ENCODE measurements at places on chromosomes 1 and 21.

- no peak for DNase-seq
Measured at GRCh38 chr1:14952626-14953314, 200.8 kb upstream of the TMEM51 start.

- DNase-seq, result no peak
Measured at GRCh38 chr1:151516031-151516511, 4.9 kb downstream of the CGN start.

DNA sequence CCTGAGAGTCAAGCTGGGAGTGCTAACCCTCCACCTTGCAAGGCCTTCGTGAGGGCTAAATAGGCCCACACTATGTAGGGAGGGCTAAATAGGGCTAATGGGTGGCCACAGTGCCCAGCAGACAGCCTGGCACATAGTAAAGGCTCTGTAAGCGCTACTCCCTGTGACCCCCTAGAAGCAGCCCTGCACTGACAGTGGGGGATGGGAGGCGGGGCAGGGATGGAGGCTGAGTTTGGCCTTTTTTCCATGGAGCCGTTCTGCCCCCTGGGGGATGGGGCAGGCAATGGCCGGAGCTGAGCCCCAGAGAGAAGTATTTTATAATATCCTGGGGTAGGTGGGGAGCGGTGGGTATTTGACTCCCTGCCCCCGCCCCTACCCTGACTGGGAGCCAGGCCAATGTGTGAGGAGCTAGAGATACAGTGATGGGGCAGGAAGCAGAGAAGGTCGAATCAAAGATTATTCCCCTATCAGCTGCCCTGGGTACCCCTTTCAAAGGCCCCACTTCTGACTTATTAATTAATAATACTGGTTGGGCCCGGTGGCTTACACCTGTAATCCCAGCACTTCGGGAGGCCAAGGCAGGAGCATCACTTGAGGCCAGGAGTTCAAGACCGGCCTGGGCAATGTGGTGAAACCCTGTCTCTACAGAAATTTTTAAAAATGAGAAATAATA is 42.3 kb downstream of the LACTBL1 start:
- peak; percentile 9 for DNase-seq

DNA sequence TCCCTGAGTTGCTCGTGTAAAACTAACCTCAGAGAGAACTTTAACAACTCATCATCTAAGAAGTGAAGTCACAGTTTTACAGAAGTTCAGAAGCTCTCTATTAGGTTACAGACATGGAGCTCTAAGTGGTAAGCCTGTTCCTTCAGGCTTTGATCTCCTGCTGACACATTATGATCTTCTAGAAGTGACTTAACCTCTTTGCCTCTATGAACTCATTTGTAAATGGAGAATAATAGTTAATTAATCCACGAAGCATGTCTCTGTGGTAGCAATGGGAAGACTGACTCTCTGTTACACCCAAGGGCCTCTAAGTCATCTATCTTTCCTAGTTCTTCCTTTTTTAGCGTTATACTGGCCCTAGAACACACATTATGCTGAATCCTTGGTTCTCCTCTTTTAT is 157.9 kb upstream of the NRIP1 start:
- DNase-seq, result no peak

DNA sequence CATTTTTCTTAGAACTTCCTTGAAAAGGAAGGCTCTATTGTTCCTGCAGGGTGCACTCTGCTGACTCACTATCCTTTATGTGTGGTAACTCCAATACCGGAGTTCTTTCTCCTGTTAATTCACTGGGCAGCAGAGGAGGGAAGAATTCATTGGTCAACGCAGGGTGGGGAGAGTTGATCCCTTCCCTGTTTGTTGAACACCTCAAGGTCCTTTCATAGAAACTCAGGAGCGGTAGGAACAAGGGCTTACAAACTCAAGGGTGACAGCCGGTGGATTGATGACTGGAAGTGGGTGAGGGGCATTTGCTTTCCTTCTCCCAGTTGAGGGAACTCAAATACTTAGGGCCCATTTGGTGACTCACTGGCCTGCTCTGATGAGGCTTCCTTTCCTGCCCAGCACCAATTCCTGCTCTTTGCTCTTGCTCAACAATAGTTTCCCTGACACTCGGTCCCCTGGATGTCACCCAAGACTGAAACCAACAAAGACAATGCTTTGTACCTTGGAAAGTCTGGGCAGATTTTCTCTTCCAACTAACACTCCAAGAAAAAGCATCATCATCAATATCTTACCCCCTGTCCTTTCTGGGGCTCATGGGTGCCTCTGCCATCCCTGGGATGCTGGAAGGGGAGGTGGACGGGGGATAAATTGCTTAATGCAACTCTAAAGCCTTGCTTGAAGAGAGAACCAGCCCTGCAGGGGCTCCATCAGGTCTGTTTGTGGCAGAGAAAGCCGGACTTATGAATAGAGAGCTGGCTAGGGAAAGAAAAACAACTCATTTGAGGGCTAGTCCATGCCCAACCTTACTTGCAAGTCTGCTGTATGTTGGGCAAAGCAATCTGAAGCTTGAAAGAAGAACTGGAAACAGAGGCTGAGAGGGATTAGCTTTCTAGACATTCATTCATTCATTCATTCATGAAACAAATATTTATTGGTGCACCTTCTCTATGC is 9.3 kb downstream of the SLC26A9 start:
- no peak for DNase-seq

Measured in HS-27A (cell line).